Activated T-helper 9 cell treated with anti-CD3 and anti-CD28 coated beads, Interleukin-2, amount 50 U/mL, for 16 hours (primary cell): ENCODE measurements at places on chromosomes 6 and 20.

GRCh38 chr6:37759221-37760144 lies 60.0 kb upstream of the ZFAND3 start:
- no peak for DNase-seq

- no peak for DNase-seq
These were observed 50.2 kb upstream of the ATXN1 start for GRCh38 chr6:16811277-16811979.

DNA sequence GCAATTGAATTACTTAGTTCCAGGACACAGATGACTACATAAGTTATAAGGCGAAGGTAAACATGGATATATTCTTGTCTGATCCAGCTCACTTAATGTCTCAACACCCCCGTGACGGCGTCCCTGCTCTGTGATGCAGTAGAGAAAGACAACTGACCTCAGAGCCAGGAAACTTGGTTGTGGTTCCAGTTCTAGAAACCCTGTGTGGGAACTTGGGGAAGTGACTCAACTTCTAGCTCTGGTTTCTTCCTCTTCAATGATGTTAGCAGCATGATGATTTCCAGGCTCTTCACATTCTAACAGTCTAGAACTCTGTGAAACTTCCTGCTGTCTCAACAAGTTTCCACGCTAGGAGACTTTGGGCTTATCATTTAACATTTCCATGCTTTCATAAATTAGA lies 18.4 kb downstream of the LAMA4 start:
- DNase-seq: peak; percentile 26

DNA sequence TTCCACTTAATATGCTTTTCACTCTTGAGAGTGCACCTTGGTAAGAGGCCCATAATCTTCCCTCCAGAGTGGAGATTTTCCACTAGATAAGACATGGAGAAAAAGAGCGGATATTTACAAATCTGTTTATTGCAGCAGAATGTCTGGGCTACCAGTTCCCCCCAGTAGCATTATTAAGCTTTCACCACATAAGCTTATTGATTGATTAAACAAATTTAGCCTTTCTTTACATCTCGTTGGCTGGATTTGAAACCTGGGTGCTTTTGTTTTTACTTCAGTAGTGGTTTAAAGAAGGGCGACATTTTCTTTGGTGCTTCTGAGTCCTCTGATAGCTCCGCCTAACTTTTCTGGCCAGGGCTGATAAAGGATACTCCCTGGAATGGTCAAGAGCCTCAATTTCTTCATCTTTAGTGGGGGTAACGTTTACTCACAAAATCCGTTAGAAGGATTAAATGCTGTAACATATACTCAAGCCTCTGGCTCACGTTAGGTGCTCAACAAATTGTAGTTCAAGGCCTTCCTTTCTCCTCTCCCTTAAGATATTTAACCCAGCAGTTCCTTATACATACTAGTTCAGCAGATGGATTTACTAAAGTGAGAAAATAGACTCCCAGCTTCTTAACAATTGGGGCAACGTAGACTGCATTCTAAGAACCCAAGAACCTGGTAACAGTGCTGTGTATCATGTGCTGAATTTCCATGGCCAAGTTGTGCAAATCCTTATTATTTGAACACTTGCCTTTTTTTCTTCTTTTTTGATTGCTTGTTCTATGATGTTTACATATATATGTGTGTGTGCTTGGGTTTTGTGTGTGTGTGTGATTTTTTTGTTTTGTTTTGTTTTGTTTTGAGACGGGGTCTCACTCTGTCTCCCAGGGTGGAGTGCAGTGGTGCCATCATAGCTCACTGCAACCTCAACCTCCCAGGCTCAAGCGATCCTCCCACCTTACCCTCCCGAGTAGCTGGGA lies 91.4 kb downstream of the RREB1 start:
- no peak for DNase-seq

GRCh38 chr6:36219081-36219480 lies 22.5 kb downstream of the BRPF3 start:
- DNase-seq: no peak

GRCh38 chr6:89689732-89690131 lies 51.2 kb upstream of the LYRM2 start:
- DNase-seq: no peak

- no peak for DNase-seq
These were observed 40.0 kb downstream of the NOL4L start for GRCh38 chr20:32544893-32545840.

- DNase-seq: no peak
These were observed 212.0 kb upstream of the JARID2 start for GRCh38 chr6:15033850-15034203.

- no peak for DNase-seq
These were observed 336.0 kb upstream of the DEFB115 start for GRCh38 chr20:30921286-30922071.

DNA sequence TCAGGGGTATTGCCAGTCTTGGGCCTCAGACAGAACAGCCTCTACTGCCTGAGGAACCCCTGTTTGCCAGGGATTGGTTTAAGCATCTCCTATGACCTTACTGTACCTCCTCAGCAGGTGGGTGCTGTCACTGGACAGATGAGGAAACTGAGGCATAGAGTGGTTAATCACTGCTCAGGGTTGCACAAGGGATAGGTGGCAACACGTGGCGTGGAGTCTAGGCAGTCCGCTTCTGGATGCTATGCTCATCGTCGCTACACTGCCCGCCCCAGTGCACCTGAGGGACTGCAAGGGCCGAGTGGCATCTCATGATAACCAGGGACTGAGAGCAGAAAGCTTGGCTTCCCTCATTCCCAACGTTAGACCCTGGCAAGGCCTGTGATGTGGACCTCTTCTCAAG lies 101.8 kb upstream of the SULF2 start:
- DNase-seq: no peak
